ENCODE measurements at places on chromosomes 1 and 21.

DNA sequence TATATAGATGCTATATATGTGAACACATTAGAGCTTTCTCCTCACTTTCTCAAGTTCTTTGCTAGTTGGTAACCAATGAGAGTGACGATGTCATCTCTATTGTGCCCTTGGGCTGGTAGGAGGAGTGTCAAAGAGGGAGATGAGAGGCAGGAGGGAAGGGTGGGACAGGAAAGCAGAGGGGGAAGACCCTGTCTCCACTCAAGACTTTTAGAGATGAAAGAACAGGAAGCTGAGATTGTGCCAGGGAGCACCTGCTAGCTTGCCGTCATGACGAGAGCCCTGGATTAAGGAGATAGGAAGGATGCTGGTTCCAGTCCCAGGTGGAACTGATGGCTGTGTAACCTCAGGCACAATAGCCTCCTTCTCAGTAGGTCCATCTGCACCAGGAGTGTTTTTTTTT lies 16.7 kb downstream of the CNR2 start:
- DNase-seq = no peak

GRCh38 chr1:14741082-14741481 lies 142.6 kb downstream of the KAZN start:
- DNase-seq = no peak

DNA sequence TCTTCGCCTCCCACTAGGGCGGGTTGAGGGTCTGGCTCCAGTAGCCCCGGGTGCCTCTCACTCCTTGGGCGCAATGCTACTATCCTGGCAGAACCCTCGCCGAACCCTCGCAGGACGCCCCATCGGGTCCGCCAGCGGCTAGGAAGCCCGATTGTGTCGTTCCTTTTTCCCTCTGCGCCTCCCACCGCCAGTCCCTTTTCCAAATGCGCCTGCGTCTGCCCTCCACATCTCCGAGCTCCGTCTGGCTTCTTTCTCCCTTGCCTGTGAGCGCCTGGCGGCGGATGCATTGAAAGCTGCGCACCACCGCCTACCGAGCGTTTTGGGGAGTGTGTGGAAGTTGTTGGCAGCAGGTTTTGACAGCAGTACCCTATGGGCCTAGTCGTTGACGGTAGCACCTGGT lies 1.0 kb upstream of the DIRAS3 start:
- DNase-seq = no peak

- no peak for DNase-seq
Measured at GRCh38 chr1:205379056-205379455, 22.3 kb upstream of the KLHDC8A start.

- no peak for DNase-seq
Measured at GRCh38 chr1:225754940-225755641, 22.5 kb upstream of the SRP9 start.

DNA sequence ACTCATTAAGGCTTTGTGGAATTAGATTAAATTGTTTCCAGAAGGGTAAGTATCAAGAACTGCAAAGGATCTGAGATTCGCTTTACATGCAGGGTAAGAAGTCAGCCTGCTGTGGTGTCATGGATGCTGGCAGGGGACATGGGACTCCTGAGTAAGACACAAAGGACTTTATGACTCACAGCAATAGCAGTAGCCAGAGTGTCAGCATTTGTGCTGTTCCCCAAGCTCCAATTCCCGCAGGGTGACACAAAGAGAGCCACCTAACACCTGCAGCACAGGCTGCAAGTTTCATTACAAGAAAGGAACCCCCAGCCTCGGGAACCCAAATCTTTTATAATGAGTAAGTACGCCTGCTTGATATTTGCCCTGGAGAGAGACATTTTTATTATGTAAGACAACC lies 298.1 kb upstream of the POU3F1 start:
- no peak for DNase-seq

DNA sequence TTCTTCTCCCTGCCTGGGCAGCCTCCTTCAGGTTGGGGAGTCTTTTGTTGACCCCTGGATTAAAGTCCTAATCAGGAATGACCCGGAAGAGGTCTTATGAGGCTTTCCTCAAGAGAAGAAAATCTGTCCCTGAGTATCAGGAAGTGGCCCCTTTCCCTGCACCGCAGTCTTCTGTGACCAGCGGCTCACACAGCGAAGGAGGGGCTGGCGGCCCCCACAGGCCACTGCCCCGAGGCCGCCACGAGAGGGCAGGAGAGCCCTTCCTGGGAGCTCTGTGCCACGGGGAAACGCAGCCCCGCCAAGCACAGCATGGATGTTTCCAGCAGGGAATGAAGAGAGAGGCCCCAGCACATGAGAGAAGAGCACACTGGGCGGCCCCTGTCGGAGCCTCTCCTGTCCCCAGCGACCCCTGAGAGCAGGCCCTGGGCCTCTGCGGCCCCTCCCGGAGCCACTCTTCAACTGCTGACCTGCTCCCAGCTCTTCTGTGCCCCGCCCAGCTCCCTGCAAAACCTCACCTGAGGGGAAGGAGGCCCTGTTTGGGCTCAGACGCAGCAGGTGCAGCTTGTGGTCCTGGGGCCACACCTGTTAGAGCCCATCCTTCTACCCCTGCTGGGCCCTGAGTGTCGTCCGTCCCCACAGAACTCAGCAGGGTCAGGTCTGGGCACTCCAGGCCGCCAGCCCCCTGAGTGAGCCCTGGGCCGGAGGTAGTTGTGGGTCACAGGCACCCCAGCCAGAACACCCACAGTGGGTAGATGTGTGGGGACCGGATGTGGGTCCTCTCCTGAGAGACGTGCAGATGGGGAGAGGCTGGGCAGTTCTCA lies 4.9 kb upstream of the POFUT2 start:
- DNase-seq = peak; percentile 79

- DNase-seq = no peak
Measured at GRCh38 chr1:223489439-223489838, 96.2 kb downstream of the CCDC185 start.

GRCh38 chr1:54871275-54872035 lies 15.5 kb downstream of the DHCR24 start:
- DNase-seq = no peak

DNA sequence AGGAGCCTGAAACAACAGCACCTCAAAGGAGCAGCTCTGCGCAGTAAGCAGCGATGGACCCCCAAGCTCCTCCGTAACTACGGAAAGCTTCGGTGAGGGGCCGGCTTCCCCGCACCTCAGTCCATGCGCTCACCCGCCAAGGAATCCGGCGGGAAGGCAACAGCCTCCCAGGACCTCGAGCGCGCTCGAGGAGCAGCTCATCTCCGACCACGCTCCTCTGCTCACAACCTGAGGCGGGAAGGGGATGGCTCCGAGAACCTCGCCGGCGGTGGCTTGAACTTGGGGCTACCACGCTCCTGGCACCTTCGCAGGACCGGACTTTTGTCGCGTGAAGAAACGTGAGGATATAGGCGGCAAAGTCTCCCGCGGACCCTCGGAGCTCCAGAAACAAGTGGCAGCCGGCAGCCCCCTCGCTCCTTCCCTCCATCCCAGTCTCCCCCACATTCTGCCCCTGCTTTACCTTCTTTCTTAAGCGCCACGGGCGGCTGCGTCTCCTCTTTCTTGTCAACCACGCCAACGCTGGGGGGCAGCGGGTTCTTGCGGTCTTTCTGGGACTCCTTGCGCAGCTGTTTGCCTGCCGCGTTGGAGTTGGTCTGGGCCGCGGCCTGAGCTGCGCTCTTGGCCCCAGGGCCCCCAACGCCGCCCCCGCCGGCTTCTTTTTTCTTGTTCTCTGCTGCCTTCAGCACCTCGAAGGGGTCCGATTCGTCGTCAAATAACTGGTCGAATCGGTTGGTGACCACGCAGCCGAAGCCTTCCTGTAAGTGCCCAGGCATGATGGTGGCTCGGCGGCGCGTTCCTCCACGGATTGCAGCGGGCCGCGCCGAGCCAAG lies 459 bp downstream of the SERBP1 start:
- DNase-seq = no peak

Data from 8988T (cell line).